AG09319 (cell line): ENCODE measurements at places on chromosomes 7 and 10.
A peak's percentile ranks its signal among the peaks of the same experiment; 100 is the strongest.

- no peak for DNase-seq
Observed at GRCh38 chr7:24404315-24404714, 120.3 kb downstream of the NPY start.

DNA sequence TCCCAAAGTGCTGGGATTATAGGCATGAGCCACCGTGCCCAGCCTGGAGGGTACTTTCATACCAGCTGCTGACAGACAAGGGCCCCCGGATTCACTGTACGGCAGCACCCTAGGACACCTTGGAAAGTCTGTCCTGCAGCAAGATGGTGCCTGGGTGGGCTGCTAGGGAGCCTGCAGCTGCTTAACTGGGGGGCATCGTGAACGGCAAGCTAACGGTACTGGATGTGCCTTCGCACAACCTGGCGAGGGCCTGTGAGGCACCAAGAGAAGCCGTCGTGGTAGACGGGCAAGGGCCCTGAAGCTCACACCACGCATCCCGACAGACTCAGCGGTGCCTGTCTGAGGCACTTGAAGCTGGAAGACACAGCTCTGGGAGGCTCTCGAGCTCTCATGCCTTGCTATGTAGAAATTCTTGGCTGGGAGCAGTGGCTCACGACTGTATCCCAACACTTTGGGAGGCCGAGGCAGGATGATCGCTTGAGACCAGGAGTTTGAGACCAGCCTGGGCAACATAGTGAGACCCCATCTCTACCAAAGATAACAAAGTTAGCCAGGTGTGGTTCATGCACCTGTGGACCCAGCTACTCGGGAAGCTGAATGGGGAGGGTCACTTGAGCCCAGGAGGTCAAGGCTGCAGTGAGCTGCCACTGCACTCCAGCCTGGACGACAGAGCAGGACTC, 9.4 kb downstream of the BRAT1 start:
- DNase-seq, result no peak

DNA sequence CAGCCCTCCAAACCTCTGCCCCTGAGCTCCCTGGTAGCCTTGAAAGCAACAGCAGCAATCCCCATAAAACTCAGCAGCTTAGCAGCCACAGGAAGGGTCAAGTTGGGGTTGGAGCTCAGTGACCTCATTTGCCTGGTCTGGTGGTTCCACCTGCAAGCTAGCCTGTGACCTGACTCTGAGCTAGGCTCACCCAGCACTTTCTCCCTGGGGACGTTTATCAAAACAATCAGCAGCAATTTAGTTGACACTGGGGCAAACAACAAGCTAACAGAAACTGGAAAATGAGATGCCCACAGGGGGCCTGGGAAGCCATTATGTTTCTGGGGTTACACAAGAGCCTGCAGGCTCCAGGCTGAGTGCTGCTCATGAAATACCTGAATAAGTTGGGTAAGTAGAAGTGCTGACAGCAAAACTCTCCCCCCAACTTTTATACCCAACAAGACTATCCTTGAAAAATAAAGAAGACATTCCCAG, 22.4 kb upstream of the CRYGN start:
- DNase-seq, result no peak

- DNase-seq, result no peak
Observed at GRCh38 chr10:8596929-8597472, 542.5 kb downstream of the GATA3 start.

DNA sequence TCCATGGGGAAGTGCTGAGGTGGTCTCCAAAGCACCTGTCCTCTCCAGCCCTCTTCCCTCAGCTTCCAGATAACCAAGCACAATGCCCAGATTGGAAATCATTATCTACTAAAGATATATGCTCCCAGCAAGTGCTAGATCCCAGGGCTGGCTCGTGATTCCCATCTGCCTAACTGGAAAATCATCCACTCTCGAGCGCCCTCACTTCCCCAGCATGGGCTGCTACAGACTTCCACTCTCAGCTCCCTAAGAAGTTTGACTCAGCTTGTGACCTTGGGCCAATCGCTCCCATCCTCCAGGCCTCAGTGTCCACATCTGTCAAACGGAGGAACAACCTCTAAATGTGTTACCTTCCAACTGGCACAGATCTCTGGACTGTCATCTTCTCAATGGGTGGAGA, 112.4 kb upstream of the ZMIZ1 start:
- no peak for DNase-seq

- no peak for DNase-seq
Observed at GRCh38 chr7:47370461-47371042, 211.4 kb downstream of the TNS3 start.

DNA sequence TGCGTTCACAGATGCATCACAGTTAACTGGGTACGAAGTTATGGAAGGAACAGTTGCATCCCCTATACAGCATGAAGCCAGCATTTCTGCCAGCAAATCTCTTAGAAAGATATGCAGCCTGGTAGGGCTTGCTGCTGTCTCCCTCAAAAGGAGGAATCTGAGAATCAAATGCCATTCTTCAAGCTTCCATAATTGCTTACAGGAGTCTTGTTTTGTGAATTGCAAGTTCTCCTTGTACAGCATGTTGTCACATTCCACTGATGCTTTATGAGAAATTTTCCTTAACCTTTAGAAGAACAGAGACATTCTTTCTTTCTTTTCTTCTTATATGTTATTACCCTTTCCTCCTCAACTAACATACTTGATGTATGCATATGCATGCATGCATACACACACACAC, 134.6 kb downstream of the CHRM2 start:
- DNase-seq, result peak; percentile 29

GRCh38 chr10:20593649-20594048, 303.5 kb downstream of the NEBL start:
- DNase-seq, result no peak

- no peak for DNase-seq
Observed at GRCh38 chr7:71442492-71443190, 310.7 kb downstream of the GALNT17 start.

DNA sequence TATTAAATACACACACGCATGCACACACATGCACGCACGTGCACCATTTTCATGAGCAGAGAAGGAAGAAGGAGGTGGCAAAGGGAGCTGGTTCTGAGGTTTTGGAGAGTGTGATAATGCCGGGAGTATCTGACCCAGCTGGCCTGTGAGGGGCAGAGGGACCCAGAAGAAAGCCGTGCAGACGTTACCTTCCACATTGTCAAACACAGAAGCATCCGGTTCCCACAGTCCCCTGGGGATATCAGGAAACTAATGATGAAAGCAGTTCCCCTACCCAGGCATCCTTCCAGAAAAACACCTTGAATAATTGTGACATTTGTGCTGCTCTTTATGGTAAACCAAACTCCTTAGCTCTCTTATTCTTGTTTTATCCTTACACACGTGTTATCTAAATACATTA, 85.7 kb upstream of the FAM180A start:
- no peak for DNase-seq

- DNase-seq, result no peak
Observed at GRCh38 chr7:98252425-98253054, 508 bp upstream of the TECPR1 start.

GRCh38 chr10:116014871-116015582, 258.0 kb downstream of the GFRA1 start:
- no peak for DNase-seq

GRCh38 chr7:47034180-47034579, 547.7 kb downstream of the TNS3 start:
- no peak for DNase-seq

GRCh38 chr10:44388641-44389040, 3.7 kb upstream of the CXCL12 start:
- no peak for DNase-seq

- no peak for DNase-seq
Observed at GRCh38 chr10:48209241-48209640, 65.3 kb downstream of the FRMPD2 start.

GRCh38 chr7:139049936-139050335, 14.1 kb upstream of the ZC3HAV1L start:
- DNase-seq, result no peak

- DNase-seq, result no peak
Observed at GRCh38 chr7:92289321-92289720, 43.5 kb downstream of the ANKIB1 start.

- no peak for DNase-seq
Observed at GRCh38 chr10:63145782-63146181, 12.7 kb downstream of the NRBF2 start.

- DNase-seq, result no peak
Observed at GRCh38 chr10:132413226-132414205, 16.5 kb downstream of the PWWP2B start.

DNA sequence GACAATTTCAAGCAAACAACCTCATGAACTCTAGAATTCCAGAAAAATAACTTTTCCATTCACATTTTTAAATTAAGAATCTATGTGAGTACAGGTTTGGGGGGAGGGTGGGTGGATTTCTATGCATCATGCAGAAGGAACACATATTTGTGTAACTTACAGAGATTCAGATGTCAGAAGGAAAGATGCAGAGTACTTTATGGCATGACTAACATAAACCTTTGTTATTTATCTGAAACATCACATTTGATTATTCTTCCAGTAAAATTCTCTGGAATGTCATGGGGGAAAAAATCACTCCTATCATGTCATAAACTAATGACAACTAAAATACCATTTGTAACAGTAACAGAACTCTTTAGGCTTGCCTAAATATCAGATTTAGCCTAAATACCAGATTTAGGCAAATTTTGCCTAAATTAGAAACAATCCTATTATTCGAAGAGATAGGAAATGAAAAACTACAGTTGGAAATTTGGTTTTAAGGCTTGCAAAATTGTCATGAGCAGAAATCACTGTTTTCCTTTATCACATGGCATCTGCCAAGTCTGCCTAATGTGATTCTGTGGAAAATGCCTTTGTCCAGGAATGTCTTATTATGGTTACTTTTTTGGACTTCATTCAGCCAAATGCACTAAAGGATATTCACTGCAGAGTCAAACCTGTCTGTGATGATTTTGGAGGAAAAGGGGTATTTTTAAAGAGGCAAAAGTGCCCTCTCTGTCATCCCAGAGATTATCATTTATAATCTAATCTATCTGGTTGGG, 527.7 kb upstream of the CELF2 start:
- DNase-seq, result no peak

DNA sequence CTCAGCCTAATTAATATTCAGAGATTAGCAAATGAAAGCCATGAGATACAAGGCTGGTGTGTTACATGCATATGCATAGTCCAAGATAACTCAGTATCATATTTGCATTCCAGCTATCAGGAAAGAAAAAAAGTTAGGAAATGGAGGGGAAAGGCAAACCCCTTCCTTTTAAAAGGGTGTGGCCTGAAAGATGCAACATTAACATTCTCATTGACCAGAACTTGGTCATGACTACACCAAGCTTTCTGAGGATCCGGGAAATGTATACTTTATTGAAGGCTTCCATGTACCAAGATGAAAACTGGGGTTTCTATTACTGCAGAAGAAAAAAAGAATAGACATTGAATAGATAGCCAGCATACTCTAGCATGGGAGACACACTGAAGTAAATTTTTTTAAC, 96.5 kb downstream of the IPMK start:
- no peak for DNase-seq

- DNase-seq, result peak; percentile 80
Observed at GRCh38 chr7:115145512-115145911, 223.6 kb downstream of the MDFIC start.

GRCh38 chr7:141238596-141239243, 164.9 kb downstream of the TMEM178B start:
- no peak for DNase-seq

DNA sequence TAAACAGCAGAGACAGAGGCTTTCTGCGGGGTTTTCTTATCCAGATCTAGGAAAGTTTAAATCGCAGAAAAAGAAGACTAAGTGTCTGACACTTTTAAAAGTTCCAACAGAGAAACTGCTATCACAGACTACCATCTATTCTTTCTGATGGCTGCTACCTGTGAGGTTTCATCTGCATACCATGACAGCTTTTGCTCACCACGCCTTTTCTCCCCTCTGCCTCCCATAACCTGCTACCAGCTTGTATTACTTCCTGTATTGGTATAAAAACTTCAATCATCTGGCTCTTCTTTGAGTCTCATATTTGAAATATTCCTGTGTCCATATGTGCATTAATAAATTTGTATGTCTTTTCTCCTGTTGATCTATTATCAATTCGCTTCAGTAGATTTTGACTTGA, 34.1 kb upstream of the RTKN2 start:
- no peak for DNase-seq

DNA sequence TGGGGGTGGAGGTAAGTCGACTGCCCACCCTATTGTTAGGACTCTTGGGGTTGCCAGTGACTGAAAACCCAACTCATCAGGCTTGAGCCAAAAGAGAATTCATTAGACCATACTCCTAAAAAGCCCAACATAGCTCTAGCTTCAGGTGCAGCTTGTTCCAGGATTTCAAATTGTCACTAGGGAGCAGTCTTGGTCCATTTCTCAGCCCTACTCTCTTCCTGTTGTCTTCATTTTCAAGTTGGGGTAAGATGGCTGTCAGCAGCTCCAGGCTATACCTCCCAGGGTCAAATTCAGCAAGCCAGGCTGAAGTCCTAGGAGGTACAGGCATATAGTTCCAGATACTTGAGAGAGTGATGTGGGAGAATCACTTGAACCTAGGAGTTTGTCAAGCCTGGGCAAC, 14.9 kb upstream of the COL13A1 start:
- no peak for DNase-seq

DNA sequence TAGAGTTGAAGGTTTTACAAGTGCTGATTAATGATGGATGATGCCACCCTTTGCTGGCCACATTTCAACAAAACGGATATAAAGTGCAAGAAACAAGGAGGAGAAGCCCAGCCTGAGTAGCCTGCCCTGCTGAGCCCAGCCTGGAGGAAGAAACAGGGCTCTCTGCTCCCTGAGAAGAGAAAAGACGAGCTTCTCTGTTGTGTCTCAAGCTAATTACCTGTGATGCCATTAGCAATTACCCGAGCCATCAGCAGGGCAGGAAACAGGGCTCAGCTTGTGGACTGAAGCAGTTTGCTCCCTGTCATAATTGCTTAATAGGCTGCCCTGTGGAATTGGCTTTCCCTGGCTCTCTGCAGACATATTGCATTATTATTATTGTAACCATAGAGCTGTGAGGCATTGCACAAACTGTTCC, 709.3 kb upstream of the AUTS2 start:
- DNase-seq, result no peak

- no peak for DNase-seq
Observed at GRCh38 chr10:29668628-29669027, 33.9 kb upstream of the SVIL start.

DNA sequence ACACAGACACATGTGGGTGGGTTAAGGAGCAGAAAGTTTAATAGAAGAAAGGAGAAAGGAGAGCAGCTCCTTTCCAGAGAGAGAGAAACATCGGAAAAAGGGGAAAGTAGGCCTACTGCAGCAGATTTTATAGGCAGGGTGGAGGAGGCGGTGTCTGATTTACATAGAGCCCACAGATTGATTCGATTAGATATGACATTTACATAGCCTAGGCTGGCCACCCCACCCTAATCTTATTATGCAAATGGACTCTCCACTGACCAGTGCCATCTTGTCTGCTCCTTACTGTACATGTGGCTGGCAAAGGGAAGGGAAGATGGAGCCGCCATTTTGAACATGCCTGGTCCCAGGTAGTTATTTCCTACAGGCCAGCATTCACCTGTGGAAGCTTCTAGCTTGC, 38.7 kb upstream of the SCIN start:
- DNase-seq, result no peak

- no peak for DNase-seq
Observed at GRCh38 chr10:22252801-22253579, 35.2 kb upstream of the EBLN1 start.

- no peak for DNase-seq
Observed at GRCh38 chr10:63300801-63301200, 165.0 kb downstream of the JMJD1C start.
